Mesothelial cell of epicardium (in vitro differentiated cells): ENCODE measurements at places on chromosomes 16 and 17. TPM values are rescaled to one million over a fixed set of nuclear protein-coding genes. Genes with fewer than 3 reads are reported as not detected.

DNA sequence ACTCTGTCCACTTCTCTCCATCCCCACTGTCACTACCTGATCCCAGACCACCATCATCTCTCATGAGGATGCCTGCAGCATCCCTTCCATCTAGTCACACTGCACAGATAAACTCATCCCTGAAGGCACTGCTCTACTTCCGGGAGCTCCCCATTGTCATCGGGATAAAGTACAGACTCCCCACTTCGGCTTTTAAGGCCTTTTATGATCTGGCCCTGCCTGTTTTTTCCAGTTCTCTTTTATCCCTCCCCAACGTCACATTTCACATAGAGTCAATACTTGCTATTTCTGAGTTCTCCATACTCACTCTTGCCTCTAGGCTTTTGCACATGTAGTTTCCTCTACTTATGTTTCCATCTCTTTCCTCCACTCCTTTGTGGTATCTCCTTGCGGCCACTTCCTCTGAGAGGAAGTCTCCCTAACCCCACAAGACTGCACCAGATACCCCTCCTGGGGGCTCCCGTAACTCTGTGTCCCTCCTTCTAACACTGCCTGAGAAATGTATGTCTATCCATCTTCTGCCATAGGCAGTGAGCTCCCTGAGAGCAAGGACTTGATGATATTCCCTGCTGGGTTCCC, 66.9 kb downstream of the COPRS start:
- DNase-seq, result no peak

GRCh38 chr17:55743103-55743679, 7.7 kb upstream of the PCTP start:
- no peak for DNase-seq

GRCh38 chr16:25027781-25028180, 12.6 kb upstream of the ARHGAP17 start:
- no peak for DNase-seq

PNMT gene
- total RNA-seq, result 1.7 to 2.1 TPM (median 1.7 TPM) in 3 replicates

PRSS33 gene
- not detected in 3 replicates for total RNA-seq

DNA sequence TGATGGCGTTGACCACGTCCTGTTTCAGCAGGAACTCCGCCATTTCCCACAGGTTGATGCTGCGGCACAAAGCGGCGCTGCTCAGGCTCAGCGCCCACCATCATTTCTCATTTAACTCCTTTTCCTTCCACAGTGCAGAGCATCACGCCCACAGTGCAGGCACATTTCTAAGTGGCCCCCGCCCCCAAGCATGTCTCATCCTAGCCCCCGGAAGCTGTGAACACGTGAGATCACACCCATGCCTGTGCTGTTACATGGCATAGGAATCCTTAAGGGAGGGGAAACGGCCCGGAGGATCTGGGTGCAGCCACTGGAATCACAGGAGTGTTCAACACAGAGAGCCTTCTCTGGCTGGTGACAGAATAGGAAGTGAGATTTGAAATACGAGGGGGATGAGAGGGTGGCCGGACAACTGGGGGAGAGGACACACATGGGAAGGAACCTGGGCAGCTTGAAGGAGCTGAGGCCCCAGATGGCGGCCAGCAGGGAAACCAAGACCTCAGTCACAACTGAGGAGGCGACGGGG, 4.7 kb downstream of the NAGPA start:
- no peak for DNase-seq

GRCh38 chr17:491086-492021, 138.7 kb upstream of the RPH3AL start:
- DNase-seq, result peak; percentile 48

GPR139 gene
- not detected in 3 replicates for total RNA-seq

ACACA gene
- 124 to 132 TPM (median 127 TPM) in 3 replicates for total RNA-seq

DNA sequence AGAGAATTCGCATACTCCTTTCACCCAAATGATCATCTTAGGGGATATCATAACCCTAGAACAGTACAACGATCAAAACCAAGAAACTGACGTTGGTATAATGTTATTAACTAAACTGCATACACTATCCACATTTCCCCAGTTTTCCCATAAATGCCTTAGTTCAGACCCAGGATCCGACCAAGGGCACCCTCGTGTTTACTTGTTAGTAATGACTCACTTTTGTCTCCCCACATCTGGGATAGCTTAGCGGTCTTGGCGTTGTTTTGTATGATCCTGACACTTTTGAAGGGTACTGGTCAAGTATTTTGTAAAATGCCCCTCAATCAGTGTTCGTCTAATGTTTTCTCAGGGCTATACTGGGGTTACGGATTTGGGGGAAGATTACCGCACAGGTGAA, 8.0 kb downstream of the HS3ST3A1 start:
- no peak for DNase-seq

NUPR1 gene
- 12.3 to 13.9 TPM (median 13.3 TPM) in 3 replicates for total RNA-seq

- DNase-seq, result no peak
Measured at GRCh38 chr17:34859652-34860051, 101.6 kb downstream of the CCT6B start.

METTL9 gene
- total RNA-seq, result 138 to 145 TPM (median 142 TPM) in 3 replicates

GFAP gene
- not detected in 3 replicates for total RNA-seq

TRIM65 gene
- 21.2 to 21.9 TPM (median 21.4 TPM) in 3 replicates for total RNA-seq

- DNase-seq, result no peak
Measured at GRCh38 chr16:78987666-78988065, 612.9 kb downstream of the MAF start.

MAPT gene
- 2.5 to 3.1 TPM (median 2.8 TPM) in 3 replicates for total RNA-seq
